ENCODE measurements at places on chromosomes 16 and 17.

DNA sequence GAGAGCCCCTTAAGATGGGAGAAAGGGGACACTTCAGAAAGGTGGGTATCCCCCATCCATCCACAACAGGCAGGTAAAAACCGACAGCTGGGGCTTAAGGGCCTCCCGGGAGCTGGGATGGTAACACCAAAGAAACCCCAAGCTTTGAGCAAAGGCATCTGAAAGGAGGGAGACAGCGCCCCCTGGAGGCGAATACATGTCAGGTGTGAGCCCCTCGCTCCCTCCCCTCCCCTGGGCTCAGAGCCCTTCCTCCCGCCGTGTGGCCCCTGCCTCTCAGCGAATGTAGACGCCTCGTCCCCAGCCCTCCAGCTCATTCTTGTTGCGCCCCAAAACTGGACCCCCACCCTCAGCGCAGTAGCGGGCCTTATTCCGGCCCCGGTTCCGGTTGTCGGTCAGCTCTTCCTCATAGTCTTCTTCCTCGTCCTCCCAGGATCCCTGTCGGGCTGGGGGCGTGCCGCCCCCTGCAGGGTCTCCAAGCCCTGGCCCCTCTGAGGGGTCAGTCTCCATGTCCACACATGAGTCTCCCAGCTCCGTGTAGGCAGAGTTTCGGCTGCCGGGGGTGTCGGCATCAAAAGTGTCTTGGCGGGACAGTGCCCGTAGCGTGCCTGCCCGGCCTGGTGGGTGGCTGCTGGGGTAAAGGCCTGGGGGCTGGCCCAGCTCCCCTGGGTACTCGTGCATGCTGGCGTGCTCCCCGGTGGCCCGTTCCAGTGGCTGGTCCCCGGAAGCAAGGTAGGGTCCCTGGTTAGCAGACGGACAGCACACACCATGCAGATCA lies 9.1 kb upstream of the ARL5C start:
- no peak for DNase-seq

DNA sequence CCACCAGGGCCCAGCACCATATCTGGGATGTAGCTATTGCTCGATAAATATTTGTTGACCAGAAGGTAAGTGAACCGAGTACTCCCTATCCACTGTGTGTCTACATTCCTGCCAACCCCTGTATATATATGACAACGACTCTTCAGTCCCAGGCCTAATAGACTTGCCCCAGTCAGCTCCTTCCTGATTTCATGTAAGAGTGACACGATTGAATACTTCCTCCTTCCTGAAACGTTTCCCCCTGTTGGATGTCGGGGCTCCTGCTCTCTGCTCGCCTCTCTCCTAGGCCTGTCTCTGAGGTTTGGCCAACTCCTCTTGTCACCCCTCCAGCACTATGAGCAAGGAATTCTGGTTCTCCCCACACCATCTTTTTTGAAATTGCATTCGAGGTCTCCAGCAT lies 178.9 kb downstream of the PRKCA start:
- DNase-seq, result no peak

DNA sequence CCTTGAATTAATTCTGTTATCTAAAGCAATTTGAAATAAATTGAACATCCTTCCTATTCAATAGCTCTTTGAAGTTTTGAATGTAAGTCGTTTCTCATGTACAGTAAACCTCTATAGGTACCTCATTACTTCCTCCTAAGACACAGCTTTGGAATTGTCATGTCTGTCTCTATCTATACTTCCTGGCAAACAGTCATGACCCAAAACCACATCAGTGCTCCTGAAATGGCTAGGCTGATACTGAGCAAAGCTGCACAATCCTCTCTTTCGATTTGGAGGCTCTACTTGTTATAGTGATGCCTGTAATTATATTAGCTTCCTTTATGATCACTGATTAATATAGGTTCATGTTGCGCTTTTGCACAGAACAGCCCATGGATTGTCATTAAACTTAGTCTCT lies 110.1 kb downstream of the ADAMTS18 start:
- no peak for DNase-seq

GRCh38 chr17:82113941-82114340 lies 15.9 kb upstream of the FASN start:
- DNase-seq, result no peak

GRCh38 chr16:66274335-66275110 lies 92.0 kb upstream of the CDH5 start:
- DNase-seq, result peak; percentile 31

DNA sequence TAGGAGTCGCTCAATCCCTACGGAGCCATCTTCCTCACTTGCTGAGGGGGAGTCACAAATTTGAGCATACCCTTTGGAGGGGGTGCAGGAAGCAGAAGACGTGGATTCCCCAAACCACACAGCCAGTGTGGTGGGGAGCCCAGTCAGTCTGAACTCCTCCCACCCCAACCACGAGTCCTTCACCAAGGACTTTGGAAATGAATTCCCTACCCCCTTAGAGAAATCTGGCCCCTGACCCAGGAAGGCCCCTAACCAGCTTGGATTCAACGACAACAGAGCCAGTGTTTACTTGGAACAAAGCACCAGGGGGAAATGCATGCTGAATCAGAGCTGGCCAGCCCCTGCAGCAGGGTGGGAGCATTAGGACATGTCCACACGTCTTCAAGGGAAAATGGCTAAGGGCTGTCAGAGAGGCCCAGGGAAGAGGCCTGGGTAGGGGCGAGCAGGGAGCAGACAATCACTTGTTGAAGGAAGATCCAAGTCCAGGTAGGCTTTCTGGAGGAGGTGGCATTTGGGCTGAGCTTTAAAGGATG lies 5.5 kb upstream of the TMEM92 start:
- DNase-seq, result no peak

All from kidney glomerular epithelial cell (primary cell).